ENCODE measurements at places on chromosomes 1 and 21.

DNA sequence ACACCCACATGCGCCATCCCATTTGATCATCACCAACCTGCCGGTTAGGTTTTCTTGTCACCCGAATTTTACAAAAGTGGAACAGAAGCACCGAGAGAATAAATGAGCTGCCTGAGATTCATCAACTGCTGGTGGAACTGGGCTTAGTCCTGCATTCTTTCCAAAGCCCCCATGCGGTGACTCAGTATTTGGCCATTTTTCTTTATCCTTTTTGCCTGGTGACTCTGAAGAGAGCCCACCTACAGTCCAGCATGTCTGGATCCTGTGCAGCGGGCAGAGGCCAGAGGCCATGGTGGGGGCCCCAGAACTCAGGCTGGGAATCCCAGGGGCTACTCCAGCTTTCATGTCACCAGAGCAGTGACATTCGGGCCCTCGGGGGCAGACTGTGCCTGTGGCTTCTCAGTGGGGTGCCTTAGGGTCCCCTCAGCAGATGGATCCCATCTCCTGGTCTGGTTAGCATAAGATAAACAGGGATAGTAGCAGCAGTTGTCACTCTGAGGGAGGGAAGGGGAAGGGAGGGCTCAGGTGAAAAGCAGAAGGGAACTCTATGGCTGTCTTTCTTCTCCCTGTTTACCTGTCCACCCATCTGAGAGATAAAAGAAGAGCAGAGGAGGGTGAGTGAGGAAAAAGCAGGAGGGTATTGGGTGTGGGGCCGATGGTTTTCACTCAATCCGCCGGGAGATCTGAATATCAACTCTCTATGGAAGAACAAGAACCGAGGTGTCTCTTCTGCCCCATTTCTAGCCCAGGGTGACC is 63.2 kb downstream of the KIF26B start:
- no peak for DNase-seq

DNA sequence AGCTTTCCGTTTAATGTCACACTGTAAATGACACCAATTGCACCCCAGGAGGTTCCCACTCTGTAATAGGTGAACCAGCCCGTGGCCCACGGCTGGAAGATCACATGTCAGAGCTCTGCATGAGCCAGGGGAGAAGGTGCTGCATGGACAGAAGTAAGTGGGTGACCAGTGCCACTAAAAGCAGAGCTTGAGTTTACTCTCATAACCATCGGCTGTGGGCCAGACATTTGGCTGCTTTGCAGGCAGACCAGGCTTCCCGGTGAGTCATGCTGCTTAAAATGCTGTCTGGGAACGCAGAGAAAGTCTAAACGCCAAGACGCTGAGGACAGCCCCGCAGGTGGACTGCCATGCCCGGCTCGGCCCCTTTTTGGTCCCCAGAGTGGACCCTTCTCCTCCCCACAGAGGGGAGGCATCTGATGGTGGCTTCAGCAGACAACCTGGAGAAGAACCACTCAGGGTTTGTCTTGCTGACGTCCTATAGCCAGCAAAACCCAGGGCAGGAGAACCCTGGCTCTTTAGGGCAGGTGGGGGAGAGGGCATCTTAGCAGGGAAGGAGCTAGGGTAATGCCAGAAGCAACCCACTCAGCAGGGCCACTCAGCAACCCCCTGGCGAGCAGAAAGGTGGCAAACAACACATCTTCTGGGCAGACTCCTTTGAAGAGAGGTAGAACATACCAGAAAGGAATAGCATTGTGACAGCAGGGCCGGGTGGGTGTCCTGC is 7.3 kb downstream of the KIAA2013 start:
- no peak for DNase-seq

GRCh38 chr1:107965110-107965991 is at the start of gene VAV3:
TSS of gene VAV3 (minus strand) at chr1:107965180. CDS start at chr1:107964869, 311 bp downstream.
- peak; percentile 53 for DNase-seq

- DNase-seq, result no peak
Measured at GRCh38 chr1:67893126-67893495, 59.8 kb upstream of the GNG12 start.

DNA sequence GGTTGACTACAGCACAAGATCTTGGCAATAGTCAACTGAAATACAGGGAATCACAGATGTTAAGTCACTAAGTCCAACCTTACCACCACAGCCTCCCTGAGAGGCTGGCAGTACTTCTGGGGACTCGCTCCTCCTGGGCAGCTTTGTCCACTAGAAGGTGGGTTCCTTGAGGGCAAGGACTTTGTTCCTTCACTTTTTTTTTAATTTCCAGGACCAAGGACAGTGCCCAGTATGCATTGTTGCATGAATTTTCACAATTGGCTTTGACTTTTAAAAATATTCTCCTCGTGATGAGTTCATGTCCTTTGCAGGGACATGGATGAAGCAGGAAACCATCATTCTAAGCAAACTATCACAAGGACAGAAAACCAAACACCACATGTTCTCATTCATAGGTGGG is 96.7 kb upstream of the IGSF21 start:
- no peak for DNase-seq

DNA sequence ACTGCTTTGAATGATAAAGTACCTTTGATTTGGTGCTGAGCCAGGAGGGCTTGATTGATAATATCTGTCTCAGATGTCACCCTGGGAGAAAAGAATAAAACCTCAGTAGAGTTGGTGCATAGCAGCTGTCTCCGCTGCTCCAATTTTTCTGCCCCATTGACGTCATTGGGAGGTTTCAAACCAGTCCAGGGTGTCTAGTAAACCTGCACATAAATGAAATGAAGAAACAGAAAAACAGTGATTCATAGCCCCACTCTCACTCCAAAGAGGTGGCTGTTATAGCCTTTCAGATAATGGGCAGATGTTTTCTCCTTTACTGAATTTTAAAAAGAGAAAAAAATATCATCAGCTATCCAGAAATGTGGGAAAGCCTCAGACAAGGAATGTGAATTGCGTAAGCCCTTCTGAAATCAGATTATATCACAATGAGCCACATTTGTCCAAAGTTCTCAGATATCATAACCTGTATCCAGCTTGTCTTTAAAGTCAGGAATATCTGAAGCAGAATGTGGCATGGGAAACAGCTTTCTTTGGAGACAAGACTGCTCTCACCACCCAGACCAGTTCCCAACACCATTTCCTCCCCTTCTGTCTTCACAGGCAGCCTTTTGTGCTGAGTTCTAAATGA is 351.3 kb upstream of the SGIP1 start:
- peak; percentile 19 for DNase-seq
